ENCODE measurements at places on chromosomes 7 and 10. TPM values are rescaled to one million over a fixed set of nuclear protein-coding genes. Genes with fewer than 3 reads are reported as not detected.

The XRCC2 gene
- 0.11 TPM for total RNA-seq

GRCh38 chr7:77543910-77544309 lies 6.8 kb downstream of the PTPN12 start:
- no peak for DNase-seq
- H3K4me3 ChIP-seq, result no peak overlapping the region
- no peaks in the 10 kb centered on the region for H3K36me3 ChIP-seq
- H3K27ac ChIP-seq, result no peak overlapping the region
- no peaks in the 10 kb centered on the region for H3K4me1 ChIP-seq

DNA sequence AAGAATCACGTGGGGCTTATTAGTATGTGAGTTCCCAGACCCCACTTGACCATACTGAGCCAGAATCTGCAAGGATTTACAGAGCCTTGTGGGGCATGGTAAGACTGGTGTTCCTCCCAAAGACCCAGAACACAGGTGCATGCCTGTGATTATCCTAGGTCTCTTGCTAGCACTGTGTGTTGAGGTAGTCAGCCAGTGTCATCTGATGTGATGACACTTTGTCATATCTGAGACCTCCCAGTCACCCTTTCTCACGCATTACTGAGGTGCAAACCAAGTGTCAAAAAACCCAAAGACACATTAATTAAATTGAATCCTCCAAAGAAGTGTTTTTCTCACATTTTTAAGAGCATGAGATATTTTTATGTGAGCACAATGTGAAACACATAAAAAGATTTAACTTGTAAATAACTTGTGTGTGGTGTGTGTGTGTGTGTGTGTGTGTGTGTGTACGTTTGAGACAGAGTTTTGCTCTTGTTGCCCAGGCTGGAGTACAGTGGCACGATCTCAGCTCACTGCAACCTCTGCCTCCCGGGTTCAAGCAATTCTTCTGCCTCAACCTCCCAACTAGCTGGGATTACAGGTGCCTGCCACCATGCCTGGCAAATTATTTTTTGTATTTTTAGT lies 162.0 kb upstream of the PRPS1L1 start:
- H3K4me3 ChIP-seq, result no peak overlapping the region
- DNase-seq, result no peak
- H3K36me3 ChIP-seq, result no peaks in the 10 kb centered on the region
- H3K27ac ChIP-seq, result no peak overlapping the region
- H3K4me1 ChIP-seq, result no peaks in the 10 kb centered on the region
- no peaks in the 10 kb centered on the region for H3K27me3 ChIP-seq

- H3K27ac ChIP-seq, result no peak overlapping the region
- no peaks in the 10 kb centered on the region for H3K27me3 ChIP-seq
- no peak overlapping the region for H3K4me3 ChIP-seq
- H3K4me1 ChIP-seq, result no peaks in the 10 kb centered on the region
- H3K36me3 ChIP-seq, result no peaks in the 10 kb centered on the region
These were observed 159.2 kb downstream of the AGMO start for GRCh38 chr7:15402436-15403136.

- no peak for DNase-seq
- no peaks in the 10 kb centered on the region for H3K36me3 ChIP-seq
- H3K27ac ChIP-seq, result no peak overlapping the region
- no peaks in the 10 kb centered on the region for H3K27me3 ChIP-seq
These were observed 12.0 kb downstream of the IFIT5 start for GRCh38 chr10:89426230-89426868.
